ENCODE measurements at places on chromosomes 6 and 20.

- no peak for DNase-seq
Measured at GRCh38 chr20:14720251-14720650, 382.8 kb upstream of the FLRT3 start.

DNA sequence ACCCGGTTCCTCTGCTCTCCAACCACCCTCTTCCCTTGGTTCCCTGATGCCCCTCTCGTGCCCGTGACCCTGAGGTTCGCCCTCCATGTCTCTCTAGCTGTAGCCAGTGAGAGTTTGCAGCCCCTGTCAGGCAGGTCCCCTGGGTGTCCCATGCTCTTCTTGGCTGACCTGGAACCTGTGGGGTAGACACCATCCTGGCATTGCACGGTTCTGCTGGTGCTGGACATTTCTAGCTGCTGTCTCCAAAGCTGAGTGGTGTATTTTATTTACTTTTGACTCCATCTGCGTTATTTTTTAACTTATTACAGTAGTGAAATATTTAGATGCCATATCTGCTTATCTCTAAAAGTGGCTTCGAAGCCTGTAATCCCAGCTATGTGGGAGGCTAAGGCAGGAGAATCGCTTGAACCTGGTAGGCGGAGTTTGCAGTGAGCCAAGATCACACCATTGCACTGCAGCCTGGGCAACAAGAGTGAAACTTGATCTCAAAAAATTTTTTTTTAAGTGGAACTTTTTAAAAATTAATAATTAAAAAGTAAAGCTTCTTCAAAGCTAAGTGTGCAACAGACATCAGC, 12.5 kb downstream of the ENTPD6 start:
- no peak for DNase-seq

GRCh38 chr6:24861934-24862333, 63.2 kb upstream of the ARMH2 start:
- DNase-seq = no peak

- DNase-seq = no peak
Measured at GRCh38 chr6:116105247-116105646, 4.6 kb downstream of the NT5DC1 start.

DNA sequence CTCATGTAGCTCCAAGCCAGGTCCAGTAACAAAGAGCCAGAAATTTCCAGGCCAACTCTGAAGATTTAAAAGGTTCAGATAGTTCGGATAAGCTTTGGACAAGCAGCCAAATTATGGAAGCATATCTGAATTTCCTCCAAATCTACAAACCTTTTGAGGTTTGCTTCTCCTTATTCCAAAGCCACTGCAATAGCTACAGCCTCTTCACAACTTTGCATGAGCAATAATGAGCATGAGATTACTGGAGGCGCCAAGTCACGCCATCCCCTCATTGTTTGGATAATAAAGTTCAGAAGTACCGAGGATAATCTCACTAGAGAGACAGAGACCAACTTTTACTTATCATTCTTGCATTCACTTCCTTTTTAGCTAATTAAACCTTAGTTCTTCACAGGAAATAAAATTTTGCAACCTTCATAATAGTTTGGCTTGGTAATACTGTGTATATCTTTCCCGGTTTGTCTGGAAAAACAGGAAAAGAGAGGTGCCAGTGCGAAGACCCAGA, 329.6 kb upstream of the RSPO3 start:
- DNase-seq = no peak

DNA sequence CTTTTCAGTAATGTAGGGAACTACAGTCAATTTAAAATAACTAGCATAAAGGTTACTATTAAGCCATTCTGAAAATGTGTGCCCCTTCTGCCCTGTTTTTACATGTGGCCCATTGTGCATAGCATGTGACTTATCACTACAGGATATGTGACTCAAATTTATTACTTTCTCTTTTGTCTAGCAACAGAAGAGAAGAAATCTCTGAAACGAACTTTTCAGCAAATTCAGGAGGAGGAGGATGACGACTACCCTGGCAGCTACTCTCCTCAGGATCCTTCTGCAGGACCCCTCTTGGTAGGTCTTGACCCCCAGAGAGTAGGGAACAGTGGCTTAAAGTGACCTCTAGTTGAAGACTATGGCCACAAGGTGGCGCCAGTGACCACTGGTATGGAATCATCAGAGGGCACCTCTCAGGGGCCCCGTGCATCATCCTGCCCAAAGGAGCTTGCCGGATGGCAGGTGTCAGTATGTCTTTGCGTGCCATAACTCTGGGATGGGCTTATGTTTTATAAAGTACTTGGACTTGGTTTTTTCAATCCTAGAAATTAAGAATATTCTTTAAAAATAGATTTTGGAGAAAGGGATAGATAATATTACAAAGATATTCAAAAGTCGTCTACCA, 23.9 kb downstream of the RPRD1B start:
- peak; percentile 96 for DNase-seq

- no peak for DNase-seq
Measured at GRCh38 chr6:139257821-139258398, 33.9 kb downstream of the TXLNB start.

- no peak for DNase-seq
Measured at GRCh38 chr20:388034-388994, 7.8 kb downstream of the TRIB3 start.

- no peak for DNase-seq
Measured at GRCh38 chr20:34978092-34978744, 22.6 kb downstream of the MYH7B start.

DNA sequence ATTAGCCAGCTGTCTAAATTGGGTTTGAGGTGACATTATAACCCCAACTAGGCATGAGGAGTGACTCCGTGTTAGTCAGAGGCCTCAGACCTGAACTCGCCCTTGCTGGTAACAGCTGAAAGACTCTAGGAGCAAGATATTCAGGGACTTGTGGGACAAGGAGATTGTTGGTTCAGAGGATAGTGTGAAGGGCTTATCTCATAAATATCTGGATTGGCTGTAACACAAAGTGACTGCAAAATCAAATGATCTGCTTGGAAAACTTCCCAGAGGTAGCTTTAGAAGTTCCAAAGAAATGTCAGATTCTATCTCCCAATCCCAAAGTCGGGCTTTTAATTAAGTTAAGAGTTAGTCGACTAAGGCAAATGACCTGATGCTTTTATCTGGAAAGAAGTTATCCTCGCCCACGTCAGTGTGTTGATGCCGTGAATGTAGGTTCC, 72.4 kb downstream of the TULP4 start:
- DNase-seq = no peak

DNA sequence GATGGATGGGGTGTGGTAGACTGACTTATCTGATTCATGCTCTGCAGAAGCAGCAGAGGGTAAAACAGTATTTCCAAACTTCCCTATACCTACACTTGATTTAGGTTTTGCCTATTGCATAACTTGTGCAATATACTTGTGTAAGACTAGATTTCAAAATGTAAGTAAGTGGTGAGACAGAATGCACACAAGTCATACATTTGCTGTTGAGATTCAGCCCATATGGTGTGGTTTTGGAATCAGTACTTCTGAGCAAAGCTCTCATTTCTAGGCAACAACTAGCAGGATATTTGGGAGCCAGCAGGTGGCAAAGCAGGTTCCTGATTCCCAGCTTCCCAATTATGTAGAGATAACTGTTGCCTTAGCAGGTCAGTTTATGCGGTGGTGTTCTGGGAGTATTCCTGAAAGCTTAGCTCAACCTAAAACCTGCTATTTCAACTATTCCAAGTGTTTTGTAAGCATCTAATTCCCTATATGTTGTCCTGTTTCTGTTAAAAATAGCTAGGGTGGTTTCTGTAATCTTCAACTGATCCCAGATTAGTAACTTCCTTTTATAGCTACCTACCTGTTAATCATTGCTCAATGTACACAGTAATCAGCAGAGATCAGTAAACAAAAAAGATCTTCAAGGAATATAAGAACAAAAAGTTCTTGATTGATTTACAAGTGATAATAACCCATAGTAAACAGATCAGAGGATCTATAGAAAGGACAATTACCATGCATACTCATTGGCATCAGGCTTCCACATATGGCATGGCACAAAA, 8.5 kb upstream of the FABP7 start:
- DNase-seq = no peak

Data from RWPE2 (cell line).